Endothelial cell (in vitro differentiated cells): ENCODE measurements at places on chromosomes 2 and 18. TPM values are rescaled to one million over a fixed set of nuclear protein-coding genes. Genes with fewer than 3 reads are reported as not detected.

- DNase-seq: no peak
Measured at GRCh38 chr2:168997118-168997521, 34.0 kb downstream of the ABCB11 start.

DNA sequence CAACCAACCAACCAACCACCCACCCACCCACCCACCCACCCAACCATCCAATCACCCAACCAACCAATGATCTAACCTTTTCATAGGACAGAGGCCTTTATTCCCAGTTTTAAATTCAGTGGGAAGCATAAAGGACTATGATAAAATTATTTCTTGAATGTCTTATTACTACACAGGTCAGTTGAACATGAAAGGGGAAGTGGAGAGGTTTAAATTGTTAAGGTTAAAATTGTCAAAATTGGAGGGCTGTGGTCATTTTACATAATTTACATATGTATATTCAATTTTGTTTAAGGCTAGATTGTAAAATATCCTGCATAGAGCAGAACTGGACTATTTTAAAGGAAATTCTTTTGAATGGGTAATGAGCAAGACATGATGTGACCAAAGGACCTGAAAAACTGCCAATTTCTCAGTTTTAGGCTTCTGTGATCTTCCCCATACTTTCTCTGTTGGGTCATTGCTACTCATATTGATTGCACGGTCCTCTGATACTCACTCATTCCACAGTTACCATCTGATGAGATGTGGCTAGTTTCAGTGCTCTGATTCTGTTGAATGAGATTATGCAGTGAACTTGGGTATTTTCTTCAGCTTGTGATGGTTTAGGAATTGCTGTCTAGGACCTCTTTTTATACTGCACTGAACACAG lies 127.4 kb downstream of the PLCL1 start:
- DNase-seq: no peak

GRCh38 chr18:63808125-63808524 lies 32.9 kb downstream of the SERPINB7 start:
- DNase-seq: no peak

DNA sequence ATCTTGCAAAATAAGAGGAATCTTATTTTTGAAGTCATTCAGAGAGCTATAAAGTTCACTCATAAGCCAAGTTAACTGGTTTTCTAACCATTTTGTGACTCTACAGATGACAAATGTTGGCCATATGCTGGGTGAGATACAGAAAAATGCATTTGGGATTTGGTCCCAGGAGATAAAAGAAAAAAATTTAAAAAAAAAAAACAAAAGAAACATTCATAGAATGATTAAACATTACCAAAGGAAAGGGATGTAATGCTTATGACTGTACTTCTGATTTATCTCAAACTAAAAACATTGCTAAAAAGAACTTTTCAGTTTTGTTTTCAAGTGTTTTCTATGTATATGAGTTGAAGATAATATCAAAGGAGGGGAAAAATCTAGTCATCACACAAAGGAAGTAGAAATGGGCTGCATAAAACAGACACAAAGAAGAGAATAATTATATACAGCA lies 43.1 kb downstream of the PELI1 start:
- DNase-seq: no peak

GRCh38 chr18:66222174-66222573 lies 381.7 kb downstream of the CDH19 start:
- DNase-seq: no peak

- no peak for DNase-seq
Measured at GRCh38 chr2:190376591-190377245, 31.4 kb upstream of the MFSD6 start.

DNA sequence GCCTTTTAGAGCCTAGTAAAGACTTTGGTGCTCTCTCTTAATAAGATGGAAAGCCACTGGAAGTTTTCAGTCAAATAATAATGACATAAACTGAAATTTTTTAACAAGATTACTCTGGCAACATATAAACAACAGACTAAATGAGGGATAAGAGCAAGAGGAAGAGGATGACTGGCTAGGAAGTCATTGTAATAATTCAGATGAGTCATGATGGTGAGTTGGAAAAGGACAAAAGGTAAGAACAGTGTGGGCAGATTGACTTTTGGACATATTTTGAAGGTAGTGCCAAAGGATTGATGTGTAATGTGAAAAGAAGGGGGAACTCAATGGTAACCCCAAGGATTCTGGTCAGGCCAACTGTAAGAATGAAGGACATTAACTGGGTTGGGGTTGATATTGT lies 310.3 kb downstream of the NOL4 start:
- no peak for DNase-seq

- no peak for DNase-seq
Measured at GRCh38 chr2:99399063-99399462, 61.9 kb downstream of the EIF5B start.

DNA sequence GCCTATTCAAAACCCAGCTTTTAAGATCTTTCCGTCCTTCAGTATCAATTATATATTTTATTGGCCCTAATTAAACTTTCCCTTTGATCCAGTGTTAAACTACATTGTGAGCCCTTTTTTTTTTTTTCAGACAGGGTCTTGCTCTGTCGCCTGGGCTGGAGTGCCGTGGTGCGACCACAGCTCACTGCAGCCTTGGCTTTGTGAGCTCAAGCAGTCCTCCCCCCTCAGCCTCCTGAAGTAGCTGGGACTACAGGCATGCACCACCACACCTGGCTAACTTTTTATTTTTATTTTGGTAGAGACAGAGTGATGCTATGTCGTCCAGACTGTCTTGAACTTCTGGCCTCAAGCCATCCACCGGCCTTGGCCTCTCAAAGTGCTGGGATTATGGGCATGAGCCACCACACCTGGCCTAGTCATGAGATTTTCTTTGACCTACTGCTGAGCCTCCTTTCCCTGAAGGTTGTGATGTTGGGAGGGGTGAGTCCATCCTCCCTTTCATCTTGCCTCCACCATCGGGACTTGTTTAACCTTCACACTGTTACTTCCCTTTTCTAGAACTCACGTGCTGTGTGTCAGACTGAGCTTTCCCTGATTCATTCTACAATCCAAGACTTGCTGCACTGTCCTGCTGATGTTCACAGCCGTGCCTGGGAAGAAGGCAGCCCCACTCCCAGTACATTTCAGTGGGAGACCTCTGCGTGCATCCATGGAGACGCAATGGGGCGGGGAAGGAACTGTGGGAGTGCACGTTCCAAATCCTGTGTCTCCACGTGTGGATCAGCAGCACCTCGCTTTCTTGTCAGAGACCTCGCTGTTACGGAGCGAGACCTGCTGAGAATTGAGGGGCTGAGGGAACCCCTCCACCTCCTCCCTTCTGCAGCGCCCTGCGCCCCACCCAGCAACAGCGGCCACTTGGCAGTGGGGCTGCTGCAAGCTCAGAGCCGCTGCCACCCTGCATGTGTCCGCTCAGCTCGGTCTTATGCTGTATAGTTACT lies 10.8 kb downstream of the OXER1 start:
- no peak for DNase-seq

DNA sequence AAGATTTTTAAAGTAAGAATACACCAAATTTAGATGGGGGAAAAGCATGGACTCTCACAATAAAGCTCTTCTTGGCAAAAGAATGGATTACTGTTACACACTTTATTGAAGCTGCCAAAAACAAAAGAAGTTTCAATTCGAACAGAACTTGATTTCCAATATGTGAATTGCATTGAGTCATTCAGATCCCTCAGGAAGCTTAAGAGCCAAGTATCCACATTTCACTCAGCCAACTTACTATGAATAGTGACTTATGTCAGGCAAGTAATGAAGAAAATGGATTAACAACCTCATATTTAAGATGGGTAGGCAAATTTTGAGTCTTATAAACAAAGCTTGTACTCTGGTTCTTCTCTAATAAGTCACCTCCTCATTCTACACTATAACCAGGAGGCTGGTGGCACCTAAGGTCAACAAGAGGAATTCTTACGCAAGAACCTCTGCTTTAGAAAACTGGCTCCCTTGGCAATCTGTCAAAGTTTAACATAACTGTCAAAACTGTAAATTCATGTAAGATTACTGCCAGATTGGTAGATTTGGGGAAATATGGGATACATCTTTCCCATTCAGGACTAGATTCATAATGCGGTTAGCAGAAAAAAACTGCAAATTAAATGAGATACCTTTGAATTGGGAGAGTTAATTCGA lies 6.0 kb downstream of the HADHA start:
- no peak for DNase-seq

The SAG gene
- total RNA-seq: not detected

The FOXI3 gene
- total RNA-seq: 0.69 TPM

The TUBA3E gene
- not detected for total RNA-seq

The CELF4 gene
- total RNA-seq: 0.44 TPM

The NEURL3 gene
- total RNA-seq: not detected
